ENCODE measurements at places on chromosomes 16 and 17.
A peak's percentile ranks its signal among the peaks of the same experiment; 100 is the strongest.

DNA sequence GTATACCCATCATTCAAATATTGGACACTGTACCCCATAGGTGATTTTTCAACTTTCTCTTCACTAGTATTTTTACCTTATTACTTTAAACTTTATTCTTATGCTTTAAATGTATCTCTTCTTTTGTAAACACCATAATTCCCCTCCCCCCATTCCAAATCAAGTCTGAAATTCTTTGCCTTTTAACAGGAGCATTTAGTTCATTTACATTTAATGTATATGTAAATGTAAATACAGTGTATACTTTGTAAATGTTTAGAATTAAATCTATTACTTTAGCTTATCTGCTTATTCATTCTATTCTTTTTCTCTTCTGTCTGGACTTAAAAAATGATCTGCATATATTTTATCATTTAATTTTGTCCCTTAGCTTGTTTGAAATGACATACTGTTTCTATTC, 30.0 kb upstream of the ADGRG1 start:
- no peak for DNase-seq

GRCh38 chr17:64340557-64340956, 50.1 kb downstream of the PECAM1 start:
- no peak for DNase-seq

DNA sequence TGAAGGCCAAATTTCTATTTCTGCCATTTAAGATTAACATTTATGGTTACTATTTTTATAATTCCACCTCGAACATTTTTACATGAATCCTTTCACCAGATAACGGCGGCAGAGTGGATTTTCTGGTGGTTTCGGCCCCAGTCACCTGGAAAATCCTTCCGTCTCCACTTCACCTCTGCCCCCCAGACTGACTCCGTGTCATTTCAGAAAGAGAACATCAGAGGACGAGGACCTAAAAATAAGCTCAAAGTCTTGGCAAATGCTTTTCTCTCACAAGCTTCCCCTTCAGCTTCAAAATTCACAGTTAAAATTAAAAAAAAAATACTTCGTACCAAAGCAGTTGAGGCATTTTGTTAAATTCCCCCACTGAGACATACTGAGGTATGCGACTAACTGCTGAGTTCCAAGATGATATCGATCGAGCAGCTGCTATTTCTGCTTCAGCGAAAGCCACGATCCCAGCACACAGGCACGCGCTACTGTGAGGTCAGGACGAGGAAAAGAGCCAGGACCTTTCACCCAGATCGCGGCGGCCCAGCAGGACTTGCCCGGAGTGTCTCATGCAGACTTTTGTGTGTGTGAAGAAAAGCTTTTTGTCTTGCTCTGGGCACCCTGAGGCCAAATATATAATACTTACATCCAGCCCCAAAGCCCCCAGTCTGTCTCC, 36.8 kb downstream of the ASPA start:
- no peak for DNase-seq

DNA sequence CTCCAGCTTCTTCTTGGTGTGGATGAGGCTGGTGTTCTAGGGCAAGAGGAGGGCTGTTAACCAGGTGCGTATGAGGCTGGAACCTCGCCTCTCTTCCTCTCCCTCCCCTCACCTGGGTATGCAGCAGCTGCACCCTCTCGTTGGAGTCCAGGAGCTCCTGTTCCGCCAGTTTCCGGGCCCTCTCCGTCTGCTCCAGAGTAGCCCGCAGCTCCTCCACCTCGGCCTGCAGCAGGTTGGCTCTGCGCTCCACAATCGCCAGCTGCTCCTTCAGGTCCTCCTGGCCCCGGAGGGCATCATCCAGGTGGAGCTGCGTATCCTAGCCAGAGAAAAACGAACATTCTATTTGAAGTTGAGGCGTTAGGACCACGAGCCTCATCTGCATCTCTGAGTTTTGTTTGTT, 25.4 kb downstream of the MYH3 start:
- DNase-seq: no peak

- no peak for DNase-seq
Observed at GRCh38 chr16:12639044-12639443, 164.6 kb downstream of the CPPED1 start.

GRCh38 chr17:17833658-17834357, 3.0 kb downstream of the SREBF1 start:
- DNase-seq: no peak

DNA sequence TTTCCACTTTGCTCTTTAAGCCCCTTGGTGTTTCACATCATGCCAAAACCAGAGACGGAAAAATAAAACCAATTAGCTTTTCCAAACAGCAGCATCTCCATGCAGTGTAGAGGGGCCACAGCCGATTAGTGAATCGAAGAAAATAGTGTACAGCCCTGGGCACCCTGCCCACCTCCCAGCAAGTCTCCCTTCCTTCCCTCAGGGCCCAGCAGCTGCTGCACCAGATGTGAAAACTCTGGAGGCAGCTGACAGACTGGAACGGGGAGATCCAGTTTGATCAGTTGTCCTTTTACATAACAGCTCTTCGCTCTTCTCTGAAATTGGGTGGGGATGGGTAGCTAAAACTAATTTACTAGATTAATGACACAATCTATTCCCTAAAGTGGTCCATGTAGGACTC, 19.3 kb downstream of the TMEM11 start:
- peak; percentile 81 for DNase-seq

GRCh38 chr17:2398655-2399571, 1.9 kb downstream of the MNT start:
- peak; percentile 69 for DNase-seq

GRCh38 chr16:60414613-60415012, 1621.6 kb downstream of the CDH8 start:
- no peak for DNase-seq

- DNase-seq: peak; percentile 10
Observed at GRCh38 chr17:64689106-64689505, 27.0 kb upstream of the SMURF2 start.

GRCh38 chr16:50532576-50532975, 15.6 kb upstream of the NKD1 start:
- DNase-seq: no peak

GRCh38 chr17:67221062-67221998, 23.7 kb downstream of the HELZ start:
- DNase-seq: peak; percentile 34

GRCh38 chr16:19375561-19376158, 42.0 kb upstream of the TMC5 start:
- peak; percentile 71 for DNase-seq

DNA sequence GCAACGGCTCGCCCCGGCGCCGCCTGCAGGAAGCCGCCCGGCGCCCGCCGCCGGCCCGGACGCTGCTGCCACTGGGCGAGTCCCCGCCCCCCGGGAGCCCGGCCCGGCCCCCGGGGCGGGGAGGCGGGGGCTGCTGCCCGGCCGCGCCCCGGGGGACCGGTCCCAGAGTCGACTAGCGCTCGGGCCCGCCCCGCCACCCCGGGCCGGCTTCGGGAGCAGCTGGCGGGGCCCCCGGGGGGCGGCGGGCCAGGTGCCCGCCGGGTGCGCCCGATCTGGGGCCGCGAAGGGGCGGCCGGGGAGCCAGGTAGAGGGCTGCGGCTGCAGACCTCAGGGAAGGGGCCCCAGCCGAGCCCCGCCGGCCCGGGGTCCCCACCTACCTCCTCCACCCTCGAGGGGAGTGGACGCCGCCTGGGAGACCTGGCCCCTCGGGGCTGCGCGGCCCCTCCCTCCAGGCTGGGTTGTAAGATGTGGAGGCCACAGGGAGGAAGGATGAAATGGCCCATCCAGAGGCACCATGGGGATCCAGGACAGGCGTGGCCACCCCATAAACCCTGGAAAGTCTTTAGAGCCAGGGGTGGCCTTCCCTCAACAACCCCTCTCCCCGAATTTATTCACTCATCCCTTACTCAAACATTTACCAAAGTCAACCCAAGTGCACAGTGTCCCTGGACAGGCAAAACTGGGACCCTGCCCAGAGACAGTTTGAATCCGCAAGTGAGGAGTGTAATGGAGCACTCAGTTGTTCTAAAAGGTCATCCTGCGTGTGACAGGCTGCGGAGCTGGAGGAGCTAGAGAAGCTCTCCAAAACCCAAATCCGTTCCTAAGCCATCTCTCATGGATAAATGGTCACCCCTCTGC, at the start of gene CDYL2:
Gene CDYL2 (minus strand): TSS at position 73 of the 858 bp plus-strand sequence. CDS start 425 bp downstream, outside the sequence.
- DNase-seq: no peak

- DNase-seq: no peak
Observed at GRCh38 chr17:44961921-44962350, 6.2 kb downstream of the C1QL1 start.

- DNase-seq: no peak
Observed at GRCh38 chr16:2095918-2096582, 39.6 kb downstream of the PKD1 start.

- DNase-seq: no peak
Observed at GRCh38 chr17:20302246-20302917, 165.0 kb downstream of the LGALS9B start.

- DNase-seq: no peak
Observed at GRCh38 chr17:16488186-16488967, 3.6 kb downstream of the LRRC75A start.

- DNase-seq: no peak
Observed at GRCh38 chr16:85093705-85094104, 18.6 kb downstream of the CIBAR2 start.

GRCh38 chr16:85514598-85515318, 98.4 kb upstream of the GSE1 start:
- no peak for DNase-seq

DNA sequence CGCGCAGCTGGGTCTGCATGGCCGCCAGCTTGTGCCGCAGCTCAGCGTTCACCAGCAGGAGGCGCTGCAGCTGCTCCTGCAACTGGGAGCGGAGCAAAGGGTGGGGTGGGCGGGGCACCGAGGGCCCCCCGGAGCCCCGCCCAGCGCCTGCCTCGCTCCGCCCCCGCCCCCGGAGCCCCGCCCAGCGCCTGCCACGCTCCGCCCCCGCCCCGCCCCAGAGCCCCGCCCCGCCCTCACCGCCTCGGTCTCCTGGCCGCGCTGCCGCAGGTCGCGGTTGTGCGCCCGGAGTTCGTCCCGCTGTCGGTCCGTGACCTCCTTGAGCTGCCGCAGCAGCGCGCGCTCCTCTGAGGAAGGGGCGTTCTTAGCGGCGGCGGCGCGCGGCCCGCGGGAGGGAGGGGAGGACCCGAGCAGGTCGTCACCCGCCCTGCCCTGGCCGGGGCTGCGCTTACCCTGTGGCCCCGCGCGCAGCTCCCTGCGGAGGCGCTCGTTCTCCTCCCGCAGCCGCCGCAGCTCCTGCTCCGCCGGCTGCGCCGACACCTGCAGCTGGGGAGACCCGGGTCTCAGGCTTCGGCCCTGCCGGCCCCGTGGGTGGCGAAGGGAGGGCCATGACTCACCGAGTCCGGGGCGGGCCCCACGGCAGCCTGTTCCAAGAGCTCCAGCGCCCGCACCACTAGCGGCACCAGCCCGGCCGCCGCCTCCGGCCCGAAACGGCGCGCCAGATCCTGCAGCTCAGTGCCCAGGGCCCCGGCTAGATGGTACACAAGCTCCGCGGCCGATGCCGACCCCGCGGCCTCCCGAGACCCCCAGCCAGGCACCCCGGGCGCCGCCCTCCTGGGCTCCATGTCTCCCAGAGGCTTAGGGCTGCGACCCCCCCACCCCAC, 463 bp downstream of the RILP start:
- peak; percentile 94 for DNase-seq

- no peak for DNase-seq
Observed at GRCh38 chr17:4449736-4450135, 16.0 kb downstream of the SPNS3 start.

GRCh38 chr17:40588552-40588951, 23.3 kb upstream of the CCR7 start:
- DNase-seq: no peak

- no peak for DNase-seq
Observed at GRCh38 chr16:74888232-74888862, 96.6 kb downstream of the WDR59 start.

GRCh38 chr16:59880611-59881010, 1146.5 kb upstream of the GOT2 start:
- no peak for DNase-seq

- DNase-seq: no peak
Observed at GRCh38 chr17:80358861-80359260, 56.1 kb upstream of the ENDOV start.

GRCh38 chr17:44108440-44109311, 14.8 kb downstream of the HDAC5 start:
- DNase-seq: no peak

- DNase-seq: no peak
Observed at GRCh38 chr16:56199164-56199563, 7.9 kb downstream of the GNAO1 start.

GRCh38 chr16:27311448-27311830, 2.3 kb upstream of the IL4R start:
- DNase-seq: peak; percentile 70

- DNase-seq: no peak
Observed at GRCh38 chr16:88086571-88087516, 135.6 kb downstream of the BANP start.

DNA sequence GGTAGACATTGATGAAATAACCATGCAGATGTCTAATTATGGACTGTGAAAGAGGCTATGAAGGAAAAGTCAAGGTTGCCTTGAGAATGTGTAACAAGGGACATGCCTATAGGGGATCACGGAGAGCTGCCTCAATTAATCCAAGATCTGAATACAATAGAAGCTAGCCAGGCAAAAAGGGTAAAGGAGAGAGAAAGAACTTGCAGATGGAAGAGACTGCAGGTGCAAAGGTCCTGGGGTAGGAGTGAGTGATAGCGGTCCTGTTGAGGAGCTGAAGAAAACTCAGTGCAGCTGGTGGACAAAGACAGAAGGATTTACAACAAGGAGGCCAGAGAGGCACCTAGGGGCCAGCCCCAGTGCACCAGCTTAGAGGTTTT, 15.9 kb upstream of the TNS4 start:
- no peak for DNase-seq

- DNase-seq: peak; percentile 16
Observed at GRCh38 chr17:16272111-16272840, 55.3 kb downstream of the PIGL start.

- no peak for DNase-seq
Observed at GRCh38 chr16:78955206-78955605, 645.3 kb downstream of the MAF start.

DNA sequence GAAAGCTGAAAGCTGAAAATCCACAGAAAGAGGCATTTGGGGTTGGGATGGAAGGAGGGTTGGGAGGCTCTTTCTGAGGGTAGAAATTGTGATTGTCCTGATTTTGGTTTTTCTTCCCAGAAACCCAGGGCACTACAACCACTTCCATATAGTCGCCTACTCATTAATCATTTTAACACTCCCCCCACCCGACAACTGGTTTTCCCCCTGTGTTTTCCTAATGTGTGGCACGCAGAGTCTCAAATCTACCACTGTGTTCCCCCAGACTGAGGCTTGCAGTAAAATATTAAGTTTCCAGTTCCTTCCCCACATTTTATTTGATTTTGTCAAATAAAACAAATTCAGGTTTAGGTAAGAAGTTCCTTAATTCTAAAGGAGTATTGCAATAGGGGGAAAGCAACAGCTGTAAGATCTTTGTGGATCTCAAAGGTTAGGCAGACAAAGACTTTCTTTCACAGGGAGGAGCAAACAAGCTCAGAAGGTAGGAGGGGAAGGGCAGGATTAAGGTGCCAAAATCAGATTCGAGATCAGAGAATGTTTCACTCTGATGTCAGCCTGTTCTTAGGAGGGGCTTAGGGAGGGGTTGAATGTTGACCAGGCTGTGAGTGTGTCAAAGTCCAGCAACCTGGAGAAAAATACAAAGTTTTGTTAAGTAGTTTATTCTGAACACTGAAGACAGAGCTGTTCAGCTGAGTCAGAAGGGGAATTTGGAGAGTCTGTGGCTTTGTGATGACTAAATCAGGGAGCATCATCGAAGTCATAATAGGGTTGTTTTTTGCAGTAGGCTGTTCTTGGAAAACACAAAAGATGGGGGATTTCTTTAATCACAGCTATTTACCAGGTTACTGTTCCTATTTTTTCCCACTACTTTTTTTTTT, 3.6 kb downstream of the ZNF267 start:
- no peak for DNase-seq

GRCh38 chr16:185691-186090, 5.4 kb downstream of the HBQ1 start:
- DNase-seq: no peak
